ENCODE measurements at places on chromosomes 6 and 20.

- no peak for DNase-seq
Observed at GRCh38 chr6:14763139-14763538, 482.7 kb upstream of the JARID2 start.

GRCh38 chr20:47124181-47124717 is 229.6 kb downstream of the EYA2 start:
- DNase-seq = no peak

GRCh38 chr6:108157981-108158525 is 7.8 kb upstream of the NR2E1 start:
- DNase-seq = no peak

- no peak for DNase-seq
Observed at GRCh38 chr6:81743649-81744048, 8.8 kb downstream of the TENT5A start.

- DNase-seq = no peak
Observed at GRCh38 chr6:21593927-21594415, 420 bp downstream of the SOX4 start.

GRCh38 chr6:20173833-20174792 is 38.2 kb downstream of the MBOAT1 start:
- DNase-seq = no peak

- DNase-seq = no peak
Observed at GRCh38 chr20:5297280-5298004, 19.3 kb downstream of the PROKR2 start.

- DNase-seq = no peak
Observed at GRCh38 chr20:13494019-13494418, 144.7 kb downstream of the TASP1 start.

DNA sequence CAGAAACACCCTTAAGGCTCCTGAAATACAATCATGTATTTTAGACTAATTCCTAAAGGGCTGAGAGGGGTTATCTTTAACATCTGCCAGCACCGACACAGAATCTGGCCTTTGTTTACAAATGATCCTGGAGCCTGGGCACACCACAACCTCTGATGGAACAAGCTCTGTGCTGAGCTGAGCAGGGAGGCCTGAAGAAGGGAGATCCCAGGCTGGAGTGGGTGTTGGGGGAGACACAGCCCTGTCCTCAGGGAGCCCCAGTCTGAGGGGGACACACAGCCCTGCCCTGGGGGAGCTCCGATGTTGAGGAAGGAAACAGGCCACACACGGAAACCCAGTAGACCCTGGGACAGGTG is 130.5 kb downstream of the VEGFA start:
- DNase-seq = no peak

DNA sequence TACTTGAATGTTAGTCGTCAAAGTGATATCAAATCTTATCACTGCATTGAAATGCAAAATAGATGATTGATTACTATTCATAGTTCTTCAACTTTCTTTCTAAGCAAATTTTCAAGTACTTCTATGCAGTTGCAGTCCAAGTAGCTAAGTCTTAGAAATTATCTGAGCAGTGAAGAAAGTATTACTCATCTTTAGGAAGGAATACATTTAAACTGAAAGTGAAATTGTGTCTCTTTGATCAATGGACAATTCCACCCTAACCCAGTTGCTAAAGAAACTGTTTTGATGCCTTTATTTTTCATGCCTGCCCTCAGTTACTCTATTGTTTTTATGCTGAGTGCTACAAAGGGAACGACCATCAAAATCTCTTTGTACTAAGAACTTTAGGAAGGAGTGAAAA is 337.4 kb downstream of the GRIK2 start:
- no peak for DNase-seq

DNA sequence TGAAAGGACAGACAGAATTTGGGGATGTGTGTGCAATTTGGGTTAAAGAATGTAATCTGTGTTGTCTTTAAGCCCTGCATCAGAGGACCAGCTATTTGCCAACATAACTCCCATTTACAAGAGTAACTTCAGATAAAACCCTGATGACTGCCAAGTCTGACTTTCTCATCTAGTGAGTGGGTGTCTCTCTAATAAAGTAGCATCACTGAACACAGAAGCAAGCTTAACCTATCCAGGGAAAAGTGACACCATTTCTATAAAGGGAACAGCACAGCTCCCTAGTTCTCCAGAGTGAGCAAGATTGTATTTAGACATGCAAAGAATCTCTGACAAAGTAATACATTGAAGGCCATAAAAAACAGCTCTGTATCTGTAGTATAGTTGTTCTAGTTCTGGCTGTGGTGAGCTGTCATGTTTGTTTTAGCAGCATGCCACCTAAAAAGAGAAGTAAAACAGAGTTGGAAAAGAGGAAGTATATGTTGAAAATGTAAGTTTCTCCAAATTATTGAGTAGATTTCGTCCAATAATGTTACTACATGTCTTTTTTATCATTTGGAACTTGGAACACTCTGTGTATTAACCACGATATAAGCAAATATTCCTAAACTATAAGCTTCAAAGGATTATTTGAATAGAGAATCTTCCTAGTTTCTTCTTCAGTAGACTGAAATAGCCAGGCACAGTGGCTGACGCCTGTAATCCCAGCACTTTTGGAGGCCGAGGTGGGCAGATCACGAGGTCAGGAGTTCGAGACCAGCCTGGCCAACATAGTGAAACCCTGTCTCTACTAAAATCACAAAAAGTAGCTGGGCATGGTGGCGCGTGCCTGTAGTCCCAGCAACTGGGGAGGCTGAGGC is 8.8 kb upstream of the PIM1 start:
- no peak for DNase-seq

- DNase-seq = no peak
Observed at GRCh38 chr6:34465531-34466241, at the start of gene PACSIN1. TSS of gene PACSIN1 (plus strand) at chr6:34466076. CDS start at chr6:34526306, 60,230 bp downstream.

DNA sequence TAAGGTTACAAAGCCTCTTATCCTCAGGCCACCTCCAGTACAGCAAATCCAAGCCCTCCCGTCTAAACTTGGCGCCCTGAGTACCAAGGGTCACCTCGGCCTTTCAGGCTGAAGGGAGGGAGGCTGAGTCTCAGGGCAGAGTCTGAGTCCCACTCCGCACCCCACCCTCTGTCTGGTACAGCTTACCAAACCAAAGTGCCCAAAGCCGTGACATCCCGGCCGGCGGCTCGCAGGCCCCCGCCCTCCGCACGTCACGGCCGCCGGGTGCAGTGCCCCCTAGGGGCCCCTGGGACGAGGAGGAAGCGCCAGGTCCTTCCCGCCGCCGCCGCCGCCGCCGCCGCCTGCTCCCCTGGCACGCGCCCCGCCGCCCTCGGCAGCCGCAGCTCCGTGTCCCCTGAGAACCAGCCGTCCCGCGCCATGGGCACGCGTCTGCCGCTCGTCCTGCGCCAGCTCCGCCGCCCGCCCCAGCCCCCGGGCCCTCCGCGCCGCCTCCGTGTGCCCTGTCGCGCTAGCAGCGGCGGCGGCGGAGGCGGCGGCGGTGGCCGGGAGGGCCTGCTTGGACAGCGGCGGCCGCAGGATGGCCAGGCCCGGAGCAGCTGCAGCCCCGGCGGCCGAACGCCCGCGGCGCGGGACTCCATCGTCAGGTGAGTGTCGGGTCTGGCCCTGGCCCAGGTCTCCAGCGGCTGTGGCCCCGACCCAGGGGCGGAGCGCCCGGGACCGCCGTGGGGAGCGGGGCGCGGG is at the start of gene MTHFD1L:
Gene MTHFD1L, plus strand, starts transcription at position 297 of the 741 bp plus-strand sequence. Its CDS starts 121 bp downstream, at position 418.
- DNase-seq = peak; percentile 77

GRCh38 chr6:14851281-14851680 is 394.6 kb upstream of the JARID2 start:
- DNase-seq = no peak

DNA sequence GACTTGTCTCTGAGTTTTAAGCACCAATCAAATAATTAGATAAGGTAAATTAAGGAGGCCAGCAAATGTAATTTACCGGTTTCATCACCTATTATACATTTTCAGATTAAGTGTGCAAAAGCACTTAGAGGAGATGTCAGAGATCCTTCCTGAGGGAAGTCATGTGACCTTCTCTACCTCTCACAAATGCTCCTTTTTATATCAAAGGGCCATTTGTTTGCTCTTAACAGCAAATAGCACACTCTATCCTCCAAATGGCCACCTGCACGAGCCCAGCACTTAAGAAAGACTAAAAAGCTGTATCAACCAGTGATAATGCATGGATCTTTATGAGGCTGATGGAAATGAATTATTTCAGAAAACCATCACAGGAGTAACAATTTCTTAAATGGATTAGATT is 149.4 kb downstream of the ELOVL4 start:
- no peak for DNase-seq

GRCh38 chr6:42637681-42638080 is 73.9 kb downstream of the UBR2 start:
- no peak for DNase-seq

DNA sequence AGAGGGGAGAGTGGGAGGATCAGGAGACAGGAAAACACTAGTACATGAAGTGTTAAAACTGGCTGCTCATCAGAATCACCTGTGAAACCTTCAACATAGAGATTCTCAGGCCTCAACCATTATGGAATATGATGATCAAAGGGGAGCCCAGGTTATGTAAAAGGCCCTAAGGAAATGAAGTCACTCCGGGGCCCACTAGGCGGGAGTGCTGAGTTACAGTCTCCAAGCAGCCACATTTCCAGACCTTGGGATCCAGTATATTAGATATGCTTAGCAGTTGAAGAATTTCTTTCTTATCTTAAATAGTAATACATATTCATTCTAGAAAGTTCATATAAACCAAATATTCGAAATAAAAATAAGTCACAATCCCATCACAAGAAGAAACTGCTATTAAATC is 476.3 kb downstream of the PRKN start:
- peak; percentile 10 for DNase-seq

GRCh38 chr6:85465762-85466161 is 15.9 kb downstream of the NT5E start:
- no peak for DNase-seq

- peak; percentile 69 for DNase-seq
Observed at GRCh38 chr20:44747166-44748004, 1.7 kb downstream of the KCNK15 start.

GRCh38 chr6:13841936-13842335 is 27.6 kb upstream of the MCUR1 start:
- DNase-seq = no peak

DNA sequence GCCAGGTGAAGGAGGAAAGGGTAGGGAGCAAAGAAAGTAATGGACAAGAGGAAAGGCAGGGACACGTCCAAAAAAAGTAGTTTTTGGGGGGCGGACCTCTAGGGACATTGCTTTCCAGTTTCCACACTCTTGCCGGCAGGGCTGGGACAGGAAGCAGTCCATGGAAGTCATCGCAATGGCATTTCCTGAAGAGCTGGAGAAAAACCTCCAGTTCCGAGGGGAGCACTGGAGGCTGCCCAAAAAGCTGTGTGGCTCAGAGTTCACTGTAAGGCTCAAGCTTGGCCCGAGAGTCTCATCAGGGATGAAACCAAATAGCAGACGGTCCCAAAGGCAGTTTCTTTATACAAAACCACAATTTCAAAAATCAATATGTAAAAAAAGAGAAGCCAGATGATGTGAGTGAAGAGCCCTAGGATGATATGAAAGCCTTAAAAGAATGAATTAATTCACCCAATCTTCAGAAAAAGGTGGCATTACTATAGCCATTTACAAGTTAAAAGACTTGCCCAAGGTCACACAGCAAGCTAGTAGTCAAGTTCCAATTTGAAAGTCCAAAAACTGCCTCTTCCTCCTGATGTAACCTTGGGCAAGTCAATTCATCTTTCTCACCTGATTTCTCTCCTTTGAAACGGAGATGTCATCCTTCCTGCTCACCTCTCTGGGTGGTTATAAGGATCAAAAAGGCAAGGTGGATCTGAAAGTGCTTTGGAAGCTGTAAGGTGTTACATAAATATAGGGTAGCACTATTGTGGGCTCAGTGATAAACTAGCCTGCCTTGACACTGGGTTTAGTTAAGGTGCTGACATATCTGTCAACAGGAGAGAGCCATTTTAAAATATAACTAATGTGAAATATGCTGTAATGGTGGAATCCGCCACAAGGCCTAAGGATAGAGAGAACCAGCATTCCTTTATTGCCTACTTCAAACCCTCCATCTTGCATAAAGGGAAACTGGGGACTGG is 9.1 kb downstream of the BCL2L1 start:
- no peak for DNase-seq

DNA sequence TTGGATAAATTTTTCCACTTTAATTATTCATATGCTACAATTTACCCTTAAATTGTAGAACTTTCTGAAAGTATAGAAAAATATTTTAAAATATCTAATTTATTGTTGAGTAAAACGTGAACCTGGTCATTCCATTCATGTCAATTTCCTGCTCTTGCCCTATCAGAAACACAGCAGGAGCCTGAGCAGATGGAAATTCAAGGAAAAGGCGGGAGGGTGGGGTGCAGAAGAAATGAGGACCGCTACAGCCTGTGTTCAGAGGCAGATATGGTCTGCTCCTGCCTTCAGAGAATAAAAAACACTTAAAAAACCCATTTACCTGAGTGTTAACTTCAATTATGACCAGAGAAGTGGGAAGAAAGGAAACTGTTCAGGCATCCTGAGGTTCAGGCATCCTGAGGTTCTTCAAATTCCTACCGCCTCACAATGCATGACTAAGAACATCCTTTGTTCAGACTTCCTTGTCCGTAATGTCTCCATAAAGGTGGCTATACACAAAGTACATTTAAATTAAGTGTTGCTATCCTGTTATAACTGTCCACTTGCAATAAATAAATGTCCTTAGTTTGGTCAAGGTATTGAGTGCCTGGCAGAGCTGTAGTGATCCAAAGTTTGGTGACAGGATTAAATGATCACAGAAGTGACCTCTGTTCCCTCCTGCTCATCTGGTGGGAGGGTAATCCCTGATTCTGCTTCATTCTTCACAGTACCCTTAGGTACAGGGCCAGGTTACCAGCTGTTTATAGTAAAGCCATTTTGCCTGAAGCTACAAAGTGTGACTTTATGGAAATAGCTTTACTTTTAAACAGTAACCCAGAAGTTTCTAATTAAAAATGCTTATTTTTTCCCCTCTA is 109.1 kb downstream of the MAN1A1 start:
- DNase-seq = no peak

DNA sequence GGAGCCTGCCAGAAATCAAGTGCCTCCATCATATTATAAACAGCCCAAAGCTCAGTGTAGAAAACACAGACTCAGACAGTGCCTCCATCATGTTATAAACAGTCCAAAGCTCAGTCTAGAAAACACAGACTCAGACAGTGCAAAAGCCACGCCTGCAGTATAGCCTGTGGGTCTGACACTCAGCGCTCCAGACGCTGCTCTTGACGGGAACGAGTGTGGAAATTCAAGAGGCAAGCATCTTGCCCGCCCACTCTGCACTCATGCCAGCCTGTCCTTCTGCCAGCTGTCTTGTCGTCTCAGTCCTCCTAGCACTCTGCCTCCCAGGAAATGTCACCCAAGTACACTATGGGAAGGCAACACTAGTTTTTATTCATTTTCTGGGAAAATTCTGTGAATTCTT is 274.2 kb upstream of the CDH4 start:
- no peak for DNase-seq

GRCh38 chr20:40339661-40340449 is 349.2 kb downstream of the MAFB start:
- no peak for DNase-seq

DNA sequence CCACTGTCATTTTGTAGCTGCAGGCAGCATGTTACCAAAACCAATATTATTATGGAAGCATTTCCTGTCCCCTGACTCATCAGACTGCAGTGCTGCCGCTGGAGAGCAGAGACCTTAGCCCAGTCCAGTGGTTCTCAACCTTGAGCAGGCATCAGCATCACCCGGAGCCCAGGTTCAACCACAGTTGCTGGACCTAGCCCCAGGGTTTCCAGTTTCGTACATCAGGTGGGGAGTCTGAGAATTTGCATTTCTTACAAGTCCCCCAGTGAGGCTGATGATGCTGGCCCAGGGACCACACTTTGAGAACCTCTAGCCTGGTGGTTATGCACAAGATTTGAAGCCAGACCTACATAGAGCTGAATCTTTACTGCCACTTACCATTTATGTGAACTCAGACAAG is 47.3 kb downstream of the LY86 start:
- no peak for DNase-seq

- no peak for DNase-seq
Observed at GRCh38 chr6:232982-233640, 59.2 kb upstream of the DUSP22 start.
